ENCODE measurements at places on chromosomes 16 and 17.
A peak's percentile ranks its signal among the peaks of the same experiment; 100 is the strongest.

DNA sequence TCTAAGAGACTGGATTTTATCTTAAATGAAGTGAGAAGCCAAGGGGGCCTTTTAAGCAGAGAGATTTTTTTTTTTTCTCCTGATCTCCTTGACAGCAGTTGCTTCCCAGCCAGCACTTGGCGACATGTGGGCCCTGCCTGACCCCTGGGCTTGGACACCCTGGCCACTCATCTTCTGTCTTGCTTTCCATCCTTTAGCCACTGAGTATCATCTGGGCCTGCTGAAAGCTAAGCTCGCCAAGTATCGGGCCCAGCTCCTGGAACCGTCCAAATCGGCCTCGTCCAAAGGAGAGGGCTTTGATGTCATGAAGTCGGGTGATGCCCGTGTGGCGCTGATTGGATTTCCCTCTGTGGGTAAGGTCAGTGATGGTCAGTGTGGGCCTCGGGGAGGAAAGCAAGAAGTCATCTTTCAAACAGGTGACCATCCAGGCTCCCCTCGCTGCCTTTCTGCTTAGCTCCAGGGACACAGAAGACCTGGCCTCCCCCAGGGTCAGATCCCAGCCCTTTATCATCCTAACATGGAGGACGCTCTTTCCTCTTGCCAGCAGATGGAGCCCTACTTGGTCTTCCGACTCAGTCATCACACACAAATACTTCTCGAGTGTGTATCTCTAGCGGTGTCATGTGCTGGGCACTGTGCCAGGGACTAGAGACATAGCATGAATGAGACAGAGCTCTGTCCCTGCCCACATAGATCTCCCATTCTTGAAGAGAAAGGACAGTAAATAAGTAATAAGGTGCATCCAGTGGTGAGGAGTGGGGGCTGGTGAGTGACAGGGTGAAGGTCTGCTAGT is 6.1 kb downstream of the DRG2 start:
- peak; percentile 20 for DNase-seq

DNA sequence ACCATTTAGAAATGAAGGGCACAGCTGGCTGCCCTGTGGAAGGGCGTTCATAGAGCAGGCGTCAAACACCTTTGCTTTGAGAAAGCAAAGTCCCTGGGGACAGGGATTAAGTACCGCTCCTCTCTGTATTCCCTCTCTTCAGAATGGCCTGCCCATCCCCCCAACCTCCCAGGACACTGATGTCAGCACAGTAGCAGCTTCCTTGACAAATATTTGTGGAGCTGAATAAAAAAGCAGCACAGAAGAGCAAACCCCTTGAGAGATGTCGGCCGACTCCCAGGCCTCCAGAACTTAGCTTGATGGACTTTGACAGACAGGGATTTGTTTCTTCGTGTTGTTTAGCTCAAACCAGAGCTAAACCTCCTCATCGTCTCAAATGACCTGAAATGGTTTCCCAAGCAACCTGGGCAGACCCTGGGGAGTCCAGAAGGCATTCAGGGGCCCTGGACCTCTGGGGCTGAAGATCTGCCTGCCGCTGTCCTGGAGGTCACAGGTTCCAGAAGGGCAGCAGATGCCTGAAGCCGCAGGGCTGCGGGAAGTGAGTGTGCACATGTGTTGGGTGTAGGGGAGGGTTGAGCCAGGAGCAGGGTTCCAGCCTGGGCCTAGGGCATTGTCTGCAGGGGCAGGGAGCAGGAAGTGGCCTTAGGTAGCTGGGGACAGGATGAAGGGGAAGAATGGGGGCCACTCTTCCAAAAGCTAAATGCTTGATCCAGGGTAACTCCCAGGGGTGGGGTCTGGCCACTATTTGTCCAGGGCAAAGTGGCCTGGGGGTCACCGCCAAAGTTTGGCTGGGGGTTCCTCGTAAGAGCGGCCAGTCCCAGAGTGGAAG is 42.3 kb upstream of the NKD1 start:
- no peak for DNase-seq

DNA sequence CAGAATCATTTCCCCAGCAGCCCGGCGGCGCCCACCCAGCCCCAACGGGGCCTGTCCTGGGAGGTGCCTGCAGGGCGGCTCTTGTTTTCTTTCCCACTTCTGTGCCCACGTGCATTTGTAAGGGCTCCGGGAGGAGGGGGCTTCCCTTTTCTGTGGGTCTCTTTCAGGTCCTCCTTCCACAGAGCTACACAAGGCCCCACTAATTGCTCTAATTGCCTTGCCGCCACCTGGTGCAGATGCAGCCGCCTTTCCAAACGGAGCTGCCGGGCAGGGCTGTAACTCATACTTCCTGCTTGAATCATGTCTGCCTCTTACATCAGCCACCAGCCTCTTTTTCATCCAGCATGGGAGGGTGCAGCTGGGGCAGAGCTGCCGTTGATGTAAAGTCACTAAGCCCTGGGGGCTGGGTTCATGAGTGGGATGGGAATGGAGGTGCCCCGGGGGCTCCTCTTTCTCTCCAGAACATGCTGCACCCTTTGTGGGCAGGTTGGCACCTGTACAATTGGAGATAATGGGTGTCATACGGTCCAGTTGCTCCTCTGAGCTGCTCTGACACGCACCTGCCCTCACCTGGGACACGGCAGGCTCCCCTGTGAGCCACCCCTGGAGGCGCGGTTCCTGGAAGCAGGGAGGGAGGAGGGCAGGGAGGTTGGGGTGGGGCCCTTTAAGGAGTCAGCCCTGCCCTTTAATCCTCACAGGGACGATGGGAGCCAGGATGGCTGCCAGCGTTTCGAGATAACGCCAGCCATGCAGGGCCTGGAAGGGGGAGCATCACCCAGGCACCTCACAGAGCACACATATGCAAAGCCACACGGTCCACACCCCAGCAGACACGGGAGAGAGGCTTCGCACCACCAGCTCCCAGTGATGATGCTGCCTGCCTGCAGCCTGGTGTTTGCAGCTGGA is 41.1 kb upstream of the KLHDC4 start:
- DNase-seq: peak; percentile 59

DNA sequence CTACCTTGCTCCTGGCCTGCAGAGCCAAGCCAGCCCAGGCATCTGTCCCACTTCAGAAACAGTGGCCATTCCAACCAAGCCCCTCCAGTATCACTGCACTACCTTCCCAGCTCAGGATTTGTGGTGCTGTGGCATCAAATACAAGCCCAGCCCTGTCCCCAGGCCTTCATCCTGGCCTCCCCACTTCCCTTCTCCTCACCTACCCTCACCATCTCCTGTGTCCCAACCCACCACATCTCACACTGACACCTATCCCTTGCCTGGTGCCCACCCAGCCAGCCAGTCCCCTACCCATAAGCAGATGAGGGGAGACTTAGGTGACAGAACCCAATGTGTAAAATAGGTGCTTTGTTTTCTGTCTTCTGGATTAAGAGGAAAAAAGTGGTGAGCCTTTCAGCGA is 66.0 kb upstream of the CDH5 start:
- no peak for DNase-seq

DNA sequence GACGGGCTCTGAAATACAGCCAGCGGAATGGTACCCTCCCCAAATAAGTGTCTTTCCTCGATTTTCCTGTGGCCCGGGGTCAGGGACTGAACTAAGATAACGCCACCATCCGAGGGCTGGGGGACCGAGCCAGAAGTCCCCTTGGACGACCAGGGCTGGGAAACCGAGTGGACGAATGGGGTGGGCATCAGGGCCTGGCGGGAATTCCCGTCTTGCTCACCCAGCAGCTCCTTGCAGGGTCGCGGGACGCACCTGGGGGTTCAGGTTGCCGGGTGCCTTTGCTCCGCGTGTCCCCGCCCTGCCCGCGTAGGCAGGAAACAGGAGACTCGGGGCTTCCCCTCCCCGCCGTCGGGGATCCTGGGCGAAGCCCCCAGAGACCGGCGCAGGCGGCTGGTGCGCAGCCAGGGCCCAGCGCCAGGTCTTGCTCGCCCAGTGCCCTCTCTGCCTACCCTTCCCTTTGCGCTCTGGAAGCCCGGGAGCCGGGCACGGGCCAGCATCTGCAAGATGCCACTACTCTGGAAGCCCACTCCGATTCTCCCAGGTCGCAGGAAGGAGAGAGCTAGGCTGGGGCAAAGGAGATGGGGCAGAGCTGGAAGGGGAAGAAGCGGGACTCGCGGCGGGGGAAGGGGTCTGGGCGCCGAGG is 665 bp upstream of the GRIN2C start:
- no peak for DNase-seq

DNA sequence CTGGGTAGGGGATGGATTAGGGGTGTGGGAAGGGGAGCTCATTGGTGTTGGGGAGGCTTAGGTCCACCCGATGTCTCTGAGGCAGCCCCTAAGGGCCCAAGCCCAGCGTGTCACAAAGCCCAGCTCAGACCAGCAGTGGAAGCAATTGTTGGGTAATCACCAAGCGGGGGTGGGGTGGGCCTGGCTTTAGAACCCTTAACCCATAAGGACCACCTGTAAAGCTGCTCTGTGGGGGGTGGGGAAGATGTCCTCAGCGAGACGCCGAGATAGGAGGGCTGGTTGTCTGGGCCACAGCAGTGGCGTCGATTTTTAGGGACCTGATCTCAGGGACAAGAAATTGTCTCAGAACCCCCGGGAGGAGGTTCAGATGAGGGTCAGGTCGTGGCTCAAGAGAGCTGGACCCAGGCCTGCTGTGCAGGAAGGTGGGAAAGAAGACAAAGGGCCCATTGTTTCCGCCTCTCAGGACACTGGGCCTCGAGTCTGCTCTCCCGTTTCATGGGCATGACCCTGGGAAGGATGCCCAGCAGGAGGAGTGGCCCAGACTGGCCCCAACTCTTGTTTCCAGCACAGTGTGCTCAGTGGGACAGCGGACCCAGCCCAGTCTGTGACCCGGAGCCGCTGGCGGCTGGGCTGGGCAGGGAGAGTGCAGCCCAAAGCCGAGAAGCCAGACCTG is 15.9 kb downstream of the ST6GALNAC2 start:
- DNase-seq: no peak

DNA sequence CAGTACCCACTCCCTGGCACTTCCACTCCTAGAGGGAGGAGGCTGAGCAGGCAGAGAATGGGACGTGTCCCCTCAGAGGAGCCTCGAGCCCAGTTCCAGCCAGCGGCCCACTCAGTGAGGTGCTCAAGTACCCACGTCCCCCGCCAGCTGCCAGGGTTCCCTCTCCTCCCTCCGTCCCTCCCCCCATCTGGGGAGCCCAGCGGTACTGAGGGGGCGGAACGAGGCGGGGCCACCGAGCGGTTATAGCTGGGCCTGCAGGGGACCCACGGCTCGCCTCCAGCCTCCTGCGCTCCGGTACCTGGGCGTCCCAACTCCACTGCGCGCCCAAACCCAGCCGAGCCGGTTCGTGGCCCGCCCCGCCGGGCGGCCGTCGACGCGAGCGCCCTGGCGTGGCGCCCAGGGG is at the start of gene NPW:
Gene NPW, plus strand, starts transcription at position 268 of the 403 bp plus-strand sequence.
- DNase-seq: peak; percentile 43

- DNase-seq: no peak
Observed at GRCh38 chr17:50265690-50266315, 8.5 kb upstream of the TMEM92 start.

GRCh38 chr17:41131979-41132378 is 8.0 kb upstream of the KRTAP4-12 start:
- DNase-seq: no peak

- no peak for DNase-seq
Observed at GRCh38 chr16:71276589-71277334, 12.4 kb downstream of the CMTR2 start.

GRCh38 chr17:64448665-64449512 is at the start of gene MILR1:
MILR1 (plus strand) TSS chr17:64449115; CDS start chr17:64449169, 54 bp downstream.
- no peak for DNase-seq

GRCh38 chr16:88836791-88837190 is 20.0 kb downstream of the GALNS start:
- DNase-seq: no peak

GRCh38 chr17:41511116-41511515 is 5.7 kb upstream of the KRT13 start:
- DNase-seq: no peak
